Activated CD4-positive, alpha-beta T cell treated with anti-CD3 and anti-CD28 coated beads, Interleukin-2, amount 10 ng/mL, durations not matched to agents 24 days and 14 days (primary cell): ENCODE measurements at places on chromosomes 6 and 20. TPM values are rescaled to one million over a fixed set of nuclear protein-coding genes. Genes with fewer than 3 reads are reported as not detected.

GRCh38 chr20:52004715-52005114 is 186.9 kb downstream of the ZFP64 start:
- H3K4me3 ChIP-seq = no peak overlapping the region
- peaks cover 19% of the 10 kb centered on the region for H3K27me3 ChIP-seq
- H3K36me3 ChIP-seq = no peaks in the 10 kb centered on the region
- no peak overlapping the region for H3K27ac ChIP-seq

DNA sequence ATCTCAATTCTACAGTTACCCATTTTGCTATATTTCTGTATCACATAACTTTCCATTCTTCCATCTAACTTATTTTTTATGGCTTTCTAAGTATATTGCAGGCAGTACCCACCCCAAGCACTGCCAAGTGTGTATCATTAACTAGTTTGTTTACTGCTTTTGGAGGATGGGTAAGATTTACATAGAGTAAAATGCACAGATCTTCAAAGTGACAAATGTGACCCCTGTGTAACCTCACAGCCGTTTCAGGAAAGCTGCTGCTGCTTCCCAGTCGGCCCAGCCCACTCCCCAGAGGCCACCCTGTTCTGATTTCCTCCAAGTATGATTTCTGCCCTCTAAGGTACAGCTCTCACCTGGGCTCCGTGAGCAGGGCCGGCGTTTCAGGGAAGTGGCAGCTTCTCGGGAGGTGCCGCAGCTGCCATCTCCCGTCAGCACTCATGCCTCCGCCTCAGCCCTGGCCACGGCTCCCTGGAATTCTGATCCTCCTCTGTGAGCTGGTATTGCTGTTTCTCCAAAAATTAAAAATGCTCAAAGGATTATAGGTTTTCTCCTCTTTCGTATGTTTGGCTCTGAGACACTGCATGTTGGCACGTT is 15.0 kb upstream of the MAP1LC3A start:
- H3K4me1 ChIP-seq = peaks cover 21% of the 10 kb centered on the region
- peaks cover 17% of the 10 kb centered on the region for H3K36me3 ChIP-seq
- no peak overlapping the region for H3K4me3 ChIP-seq
- H3K27ac ChIP-seq = no peak overlapping the region
- H3K27me3 ChIP-seq = no peaks in the 10 kb centered on the region
- no peak for DNase-seq

DNA sequence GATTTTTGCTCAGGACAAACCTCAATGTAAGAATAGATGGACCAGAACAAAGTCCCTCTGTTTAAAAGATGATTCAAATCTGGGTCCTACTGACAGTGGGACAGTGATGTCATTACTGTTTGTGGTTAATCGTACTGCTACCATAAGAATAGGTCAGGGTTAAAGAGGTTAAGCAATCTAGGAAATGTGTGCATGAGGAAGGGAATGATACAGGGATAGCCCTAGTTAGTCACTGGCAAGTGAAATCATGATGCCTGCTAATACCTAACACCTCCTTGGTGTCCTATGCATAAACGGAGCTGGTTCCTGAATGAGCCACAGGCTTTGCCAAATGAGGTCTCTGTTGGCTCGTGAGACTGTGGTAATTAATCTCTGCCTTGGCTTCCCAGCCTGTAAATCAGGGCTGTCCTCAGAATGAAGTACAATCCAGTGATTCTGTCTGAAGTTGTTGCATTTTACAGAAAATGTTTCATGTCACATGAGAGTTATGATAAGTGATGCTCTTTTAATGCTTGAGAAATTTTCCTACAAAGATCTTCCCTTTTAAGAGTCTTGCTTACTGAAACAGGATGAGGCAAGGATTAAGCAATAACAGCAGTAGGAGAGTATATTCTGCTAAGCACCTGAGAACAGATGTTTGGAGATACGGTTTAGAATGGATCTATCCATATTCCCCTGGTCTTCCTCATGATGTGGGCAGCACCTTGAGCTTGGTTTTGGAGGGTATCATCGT is 3.8 kb downstream of the MEP1A start:
- H3K4me1 ChIP-seq = no peaks in the 10 kb centered on the region
- H3K4me3 ChIP-seq = no peak overlapping the region
- H3K36me3 ChIP-seq = no peaks in the 10 kb centered on the region
- no peak overlapping the region for H3K27ac ChIP-seq
- no peaks in the 10 kb centered on the region for H3K27me3 ChIP-seq

DNA sequence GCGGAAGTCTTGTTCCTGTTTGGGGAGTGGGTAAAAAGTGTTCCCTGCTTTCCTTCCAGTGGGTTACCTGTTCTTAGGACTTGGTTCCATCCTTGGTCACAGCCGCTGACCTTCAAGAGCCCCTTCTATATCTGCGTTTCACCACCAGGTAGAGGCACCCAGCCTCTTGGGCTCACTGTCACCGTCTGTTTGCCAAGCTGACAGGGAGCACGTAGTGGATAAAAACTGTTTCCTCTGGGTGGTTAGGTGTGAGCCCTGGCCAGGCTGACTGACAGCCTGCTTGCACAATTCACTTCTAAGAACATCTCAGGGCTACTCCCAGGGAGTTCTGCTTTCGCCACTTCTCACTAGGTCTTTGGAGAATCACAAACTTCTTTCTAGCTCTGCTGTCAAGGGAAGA is 1.8 kb upstream of the JPH2 start:
- H3K27ac ChIP-seq = no peak overlapping the region
- peaks cover 45% of the 10 kb centered on the region for H3K27me3 ChIP-seq
- no peak overlapping the region for H3K4me3 ChIP-seq

DNA sequence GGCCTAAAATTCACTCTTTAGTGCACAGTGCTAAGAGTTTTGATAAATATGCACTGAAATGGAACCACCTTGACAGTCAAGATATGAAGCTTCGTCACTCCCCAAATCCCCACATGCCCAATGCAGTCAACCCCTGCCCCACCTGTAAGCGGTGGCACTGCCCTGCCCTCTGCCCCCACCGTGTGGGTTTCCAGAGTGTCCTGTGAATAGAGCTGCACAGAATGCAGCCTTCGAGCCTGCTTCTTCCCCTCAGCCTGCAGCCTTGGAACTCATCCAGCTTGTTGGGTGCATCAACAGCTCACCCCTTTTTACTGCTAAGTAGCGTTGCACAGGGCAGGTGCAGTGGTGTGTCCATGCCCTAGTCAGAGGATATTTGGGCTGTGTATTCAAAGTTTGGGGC is 216.3 kb downstream of the SYNDIG1 start:
- H3K4me1 ChIP-seq = no peaks in the 10 kb centered on the region
- H3K36me3 ChIP-seq = no peaks in the 10 kb centered on the region
- H3K27ac ChIP-seq = no peak overlapping the region
- H3K27me3 ChIP-seq = peaks cover 8% of the 10 kb centered on the region
- no peak overlapping the region for H3K4me3 ChIP-seq
- DNase-seq = no peak

GRCh38 chr6:90227213-90227612 is 69.4 kb downstream of the BACH2 start:
- peaks cover 61% of the 10 kb centered on the region for H3K4me1 ChIP-seq
- H3K27ac ChIP-seq = no peak overlapping the region
- H3K27me3 ChIP-seq = no peaks in the 10 kb centered on the region
- H3K36me3 ChIP-seq = peaks cover 55% of the 10 kb centered on the region
- no peak for DNase-seq
- H3K4me3 ChIP-seq = no peak overlapping the region

The PABPC1L gene
- total RNA-seq = 96.9 and 103 TPM in 2 replicates

The PXMP4 gene
- total RNA-seq = 5.4 and 5.5 TPM in 2 replicates
